OCI-M1 (cell line): ENCODE measurements at places on chromosomes 2 and 18.

- DNase-seq: no peak
Measured at GRCh38 chr2:74515981-74516633, 1.9 kb downstream of the TLX2 start.

DNA sequence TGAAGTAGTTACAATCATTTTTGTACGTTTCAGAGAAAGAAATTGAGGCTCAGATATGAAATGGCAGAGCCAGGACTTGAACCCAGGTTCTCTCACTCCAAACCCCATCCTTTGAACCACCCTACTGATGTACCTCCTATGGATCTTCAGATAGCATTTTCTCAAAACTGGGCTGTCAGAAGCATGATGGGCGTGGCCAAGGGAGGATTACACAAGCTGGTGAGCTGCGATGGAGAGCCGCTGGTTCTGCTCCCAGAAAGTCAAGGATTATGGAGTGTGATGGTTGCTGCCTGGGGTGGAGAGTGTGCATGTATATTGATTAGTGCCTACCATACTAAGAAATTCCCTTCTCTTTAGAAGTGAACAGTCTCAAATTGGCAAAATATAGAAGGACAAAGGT, 47.0 kb upstream of the PPP1CB start:
- DNase-seq: no peak

- no peak for DNase-seq
Measured at GRCh38 chr2:152443771-152444170, 108.8 kb downstream of the FMNL2 start.

GRCh38 chr2:156695595-156695994, 259.4 kb downstream of the GPD2 start:
- no peak for DNase-seq

GRCh38 chr18:30676053-30676480, 366.5 kb downstream of the DSC3 start:
- DNase-seq: peak; percentile 97

- peak; percentile 32 for DNase-seq
Measured at GRCh38 chr18:56651771-56652092, 573 bp downstream of the WDR7 start.

- no peak for DNase-seq
Measured at GRCh38 chr2:240538031-240538780, 19.6 kb downstream of the ANKMY1 start.
